ENCODE measurements at places on chromosomes 7 and 10.

GRCh38 chr10:49005270-49005669 lies 65.6 kb upstream of the LRRC18 start:
- DNase-seq: no peak

GRCh38 chr10:92689663-92690210 lies at the start of gene HHEX:
Gene HHEX, plus strand, starts transcription at chr10:92689955. Its CDS starts 32 bp downstream, at chr10:92689987.
- DNase-seq: peak; percentile 82

- peak; percentile 97 for DNase-seq
Measured at GRCh38 chr10:119316729-119317097, 109.3 kb downstream of the GRK5 start.

- no peak for DNase-seq
Measured at GRCh38 chr10:132471484-132471883, 66.1 kb upstream of the INPP5A start.

DNA sequence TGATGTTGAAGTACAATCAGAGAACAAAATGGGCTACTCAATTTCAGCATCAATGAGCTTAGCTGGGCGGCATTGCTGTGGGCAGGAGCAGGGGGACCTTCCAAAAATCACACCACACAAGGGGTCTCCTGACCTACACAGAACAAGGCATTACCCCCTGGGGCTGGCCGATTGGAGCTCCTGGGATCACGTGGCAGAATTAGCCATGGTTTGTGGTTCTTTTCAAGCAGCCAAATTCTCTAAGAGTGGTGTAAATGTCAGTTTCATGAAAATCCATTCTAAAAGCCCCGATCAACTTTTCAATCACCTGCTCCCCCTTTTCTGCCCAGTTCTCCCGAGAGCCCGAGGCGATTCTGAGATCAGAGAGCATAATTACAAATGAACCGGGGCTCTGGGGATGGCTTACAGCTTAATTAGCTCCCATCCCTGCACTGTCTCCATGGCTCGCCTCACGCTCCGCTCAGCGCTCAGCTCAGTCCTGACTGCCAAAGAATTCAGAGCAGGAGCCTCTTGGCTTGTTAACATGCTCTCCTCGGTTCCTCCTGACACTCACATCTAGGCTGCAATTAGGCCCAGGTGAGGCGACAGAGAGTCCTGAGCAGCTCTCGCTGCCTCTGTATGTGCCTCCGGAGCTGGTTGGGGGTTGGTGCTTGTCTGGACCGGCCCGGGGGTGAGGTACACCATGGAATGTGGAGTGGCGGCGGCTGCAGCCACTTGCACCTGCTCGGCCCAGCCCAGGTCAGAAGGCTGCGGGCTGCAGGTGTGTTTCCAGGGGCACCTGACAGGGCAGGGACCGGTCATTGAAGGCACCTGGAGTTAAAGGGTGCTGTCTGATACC lies 111.8 kb downstream of the WDR11 start:
- DNase-seq: no peak

- peak; percentile 38 for DNase-seq
Measured at GRCh38 chr10:125823663-125824251, 411 bp downstream of the BCCIP start.

DNA sequence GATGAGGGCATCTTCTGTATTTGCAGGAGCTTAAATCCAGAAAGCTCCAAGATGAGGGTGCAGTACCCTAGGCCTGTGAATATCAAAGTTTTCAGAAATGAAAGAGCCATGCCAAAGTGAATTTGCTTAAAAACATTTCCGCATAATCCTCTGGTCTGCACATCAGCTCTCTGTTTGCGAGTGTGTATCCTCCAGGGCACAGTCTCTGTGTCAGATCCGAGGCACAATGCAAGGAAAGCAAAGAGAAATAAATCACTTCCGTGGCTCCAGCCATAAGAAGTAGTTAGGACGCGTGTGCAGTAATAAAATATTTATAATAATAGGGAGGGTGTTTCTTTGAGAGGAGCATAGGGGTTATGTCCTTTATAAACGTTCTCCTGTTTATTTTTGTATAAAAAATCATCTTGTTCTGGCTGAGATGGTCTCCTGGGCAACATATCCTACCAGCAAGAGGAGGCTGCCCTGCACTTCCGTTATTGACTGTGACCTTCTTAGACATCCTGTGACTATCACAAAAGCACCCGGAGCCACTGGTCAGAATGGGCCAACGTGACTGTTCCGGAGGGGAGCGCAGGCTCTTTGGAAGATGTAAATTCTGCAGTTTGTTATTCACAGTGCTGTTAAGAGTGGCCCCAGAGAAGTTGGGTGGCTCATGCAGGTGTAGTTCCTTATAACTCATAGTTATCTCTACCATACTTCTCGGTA lies 667.6 kb upstream of the FOXK1 start:
- no peak for DNase-seq

- DNase-seq: peak; percentile 54
Measured at GRCh38 chr10:17453373-17454091, 863 bp downstream of the ST8SIA6 start.

DNA sequence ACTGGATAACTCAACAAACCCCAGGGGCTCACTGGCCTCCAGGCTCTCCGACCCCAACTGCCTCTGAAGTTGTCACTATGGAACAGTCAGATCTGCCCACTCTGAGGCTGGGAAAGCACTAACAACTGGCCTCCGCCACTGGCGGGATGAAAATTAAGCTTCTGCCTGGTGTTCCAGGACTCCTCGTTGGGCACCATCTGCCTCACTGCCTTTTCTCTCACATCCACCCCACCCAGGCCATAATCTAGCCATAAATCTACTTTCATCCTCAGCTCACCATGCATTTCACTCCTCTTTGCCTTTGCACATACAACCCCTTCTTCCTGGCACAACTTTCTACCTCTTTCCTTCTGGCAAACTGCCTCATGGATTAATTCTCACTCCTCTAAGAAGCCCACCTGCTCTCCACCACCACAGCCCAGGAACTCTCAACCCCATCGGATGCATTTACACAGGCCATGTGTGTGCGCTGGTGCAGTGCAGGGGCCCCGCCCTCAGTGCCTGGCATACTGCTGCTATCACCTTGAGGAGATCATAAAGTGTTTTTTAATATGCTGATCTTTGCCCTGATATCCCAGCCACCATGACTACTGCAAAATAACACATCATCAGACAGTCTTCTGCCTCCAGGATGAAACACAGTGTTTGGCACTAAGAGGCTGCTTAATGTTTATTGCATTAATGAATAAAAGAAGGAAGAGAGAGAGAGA lies 4.0 kb downstream of the CDHR1 start:
- no peak for DNase-seq

- no peak for DNase-seq
Measured at GRCh38 chr7:111057066-111057465, 33.9 kb upstream of the LRRN3 start.

DNA sequence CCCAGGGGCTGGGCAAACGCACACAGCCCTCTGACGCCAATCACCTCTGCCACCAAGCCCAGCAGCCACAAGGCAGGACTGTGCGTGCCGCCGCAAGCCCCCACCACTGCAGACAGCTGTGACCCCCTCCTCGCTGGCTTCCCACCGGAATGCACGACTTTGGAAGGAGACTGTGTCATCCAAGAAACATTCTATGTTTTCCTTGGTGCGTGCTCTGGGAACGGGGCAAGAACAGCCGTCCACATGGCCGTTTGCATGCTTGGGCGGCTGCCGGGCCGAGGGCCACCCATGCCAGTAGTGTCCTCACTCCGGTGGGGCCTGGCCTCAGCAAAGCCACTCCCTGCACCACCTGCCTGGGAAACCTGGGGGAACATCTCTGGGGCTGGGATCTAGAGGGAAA lies 17.6 kb upstream of the ELN start:
- DNase-seq: no peak

DNA sequence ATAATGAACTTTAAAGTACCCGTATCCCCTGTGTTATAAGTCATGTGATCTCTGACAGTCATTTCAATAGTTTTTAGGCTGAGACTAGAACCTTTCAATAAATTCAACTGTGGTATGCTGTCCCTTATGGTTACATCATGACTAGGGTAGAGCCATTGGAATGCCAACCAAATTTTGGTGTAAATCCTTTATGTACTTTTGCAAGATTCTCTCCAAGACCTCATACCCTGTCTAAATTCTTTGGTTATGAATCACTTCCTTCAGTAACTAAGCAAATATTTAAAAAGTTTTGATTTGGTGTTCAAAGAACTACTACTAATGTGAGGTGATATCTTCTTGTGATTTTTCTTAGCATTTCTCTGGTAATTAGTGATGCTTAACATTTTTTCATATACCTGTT lies 20.8 kb upstream of the OR6B1 start:
- peak; percentile 72 for DNase-seq

- DNase-seq: no peak
Measured at GRCh38 chr7:55296070-55296469, 69.1 kb upstream of the LANCL2 start.

DNA sequence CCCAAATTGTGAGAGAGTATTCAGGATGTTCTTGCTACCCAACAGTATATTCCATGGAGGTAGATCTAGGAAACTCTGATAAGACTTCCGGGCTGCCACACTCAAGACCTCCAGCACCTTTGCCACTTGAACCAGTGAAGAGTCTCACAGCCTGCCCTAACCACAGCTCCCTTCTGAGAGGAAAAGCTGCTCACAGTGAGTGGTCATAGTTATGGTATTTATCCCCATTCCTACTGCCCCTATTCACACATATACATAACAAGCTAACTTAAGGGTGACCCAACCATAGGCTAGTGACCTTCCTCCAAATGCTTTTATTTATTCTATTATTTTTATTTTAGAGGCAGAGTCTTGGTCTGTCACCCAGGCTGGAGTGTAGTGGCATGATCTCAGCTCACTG lies 156.3 kb downstream of the PTEN start:
- DNase-seq: peak; percentile 53

DNA sequence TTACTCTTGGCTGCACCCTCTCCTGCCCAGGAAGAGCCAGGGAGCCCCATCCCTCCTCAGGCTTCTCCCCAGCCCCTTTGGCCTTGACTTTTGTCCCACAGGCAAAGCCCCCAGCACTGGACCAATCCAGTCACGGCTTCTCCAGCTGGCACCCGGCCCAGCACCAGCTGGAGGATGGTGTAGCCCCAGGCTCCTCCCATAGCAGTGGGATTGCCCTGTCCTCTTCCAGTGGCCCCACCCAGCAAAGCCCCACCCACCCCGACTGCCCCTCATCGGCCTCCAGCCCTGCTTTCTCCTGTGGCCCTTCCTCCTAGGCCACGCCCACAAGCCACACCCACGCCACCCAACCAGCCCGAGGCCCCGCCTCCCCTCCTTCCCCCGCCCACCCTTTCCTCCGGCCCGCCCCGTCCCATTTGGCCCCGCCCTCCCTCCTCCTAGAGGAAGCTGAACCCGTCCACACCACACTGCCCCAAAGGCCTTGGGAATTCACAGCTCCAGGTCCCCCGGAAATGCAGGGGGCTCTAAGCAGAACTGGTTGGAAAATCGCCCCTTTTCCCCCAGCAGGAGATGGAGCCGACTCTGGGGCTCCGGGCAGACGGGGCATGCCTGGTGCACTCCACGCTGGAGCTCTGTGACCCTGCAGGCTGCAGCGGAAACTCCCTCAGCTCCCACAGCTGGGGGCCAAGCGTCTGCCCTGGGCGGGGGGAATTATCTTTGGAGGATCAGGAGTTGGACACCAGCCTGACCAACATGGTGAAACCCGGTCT lies 25.2 kb downstream of the GET4 start:
- DNase-seq: peak; percentile 92

DNA sequence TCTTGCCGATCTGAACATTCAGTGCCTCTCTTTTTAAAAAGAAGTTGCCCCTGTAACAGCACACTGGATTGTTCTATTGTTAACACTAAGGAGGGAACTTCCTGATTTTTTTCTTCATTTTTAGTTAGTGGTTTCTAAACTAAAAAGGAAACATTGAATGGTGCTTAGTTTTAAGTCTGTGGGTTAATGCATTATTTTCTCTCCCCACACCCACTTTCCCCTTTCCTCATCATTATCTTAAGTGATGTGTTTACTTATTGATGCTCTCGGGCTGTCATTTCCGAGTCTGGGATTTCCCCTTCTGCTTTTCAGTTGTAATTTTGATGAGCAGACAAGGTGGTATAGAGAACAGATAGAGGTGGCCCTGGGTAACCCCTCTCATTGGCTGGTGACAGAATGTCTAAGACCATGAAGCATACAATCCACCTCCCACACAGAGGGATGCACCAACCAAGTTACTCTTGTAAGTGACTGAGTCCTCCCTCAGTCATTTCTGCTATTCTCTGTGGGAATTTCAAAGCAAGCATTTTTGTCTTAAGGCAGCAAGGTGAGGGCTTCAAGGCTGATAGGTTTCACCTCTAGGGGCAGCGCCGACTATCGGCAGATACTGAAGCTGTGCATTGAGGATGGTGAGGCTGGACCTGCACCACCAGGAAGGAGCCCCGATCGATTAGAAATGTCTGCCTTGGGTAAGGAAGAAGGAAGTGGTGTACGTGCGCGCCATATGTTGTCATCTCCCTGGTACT lies 49.5 kb downstream of the CHN2 start:
- DNase-seq: no peak

- DNase-seq: peak; percentile 57
Measured at GRCh38 chr7:30472784-30473775, 5.5 kb downstream of the NOD1 start.

DNA sequence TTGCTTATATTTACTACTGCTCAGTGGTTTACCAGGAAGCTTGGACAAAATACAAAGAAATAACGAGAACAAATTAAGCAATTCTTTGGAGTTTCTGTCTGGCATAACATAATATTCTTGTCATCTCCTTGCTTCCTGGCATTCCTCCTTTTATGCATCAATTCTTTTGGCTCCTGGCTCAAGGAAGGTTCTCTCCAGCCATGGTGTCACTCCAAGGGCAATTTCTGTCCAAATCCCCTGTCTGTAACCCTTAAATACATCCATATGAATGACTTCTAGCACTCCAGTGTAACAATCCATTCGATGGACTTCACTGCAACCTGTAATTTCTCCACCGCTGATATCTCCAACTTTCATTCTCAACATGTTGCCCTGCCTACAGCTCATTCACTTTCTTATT lies 617.7 kb upstream of the ANKRD30A start:
- DNase-seq: no peak

GRCh38 chr7:103658055-103659005 lies 212.3 kb upstream of the SLC26A5 start:
- DNase-seq: peak; percentile 69

GRCh38 chr7:42240416-42240815 lies 3.4 kb upstream of the GLI3 start:
- no peak for DNase-seq

- no peak for DNase-seq
Measured at GRCh38 chr10:42952931-42953683, 123.8 kb upstream of the RET start.

All from ELR (cell line).